GM13977 (cell line): ENCODE measurements at places on chromosomes 13 and 19.

DNA sequence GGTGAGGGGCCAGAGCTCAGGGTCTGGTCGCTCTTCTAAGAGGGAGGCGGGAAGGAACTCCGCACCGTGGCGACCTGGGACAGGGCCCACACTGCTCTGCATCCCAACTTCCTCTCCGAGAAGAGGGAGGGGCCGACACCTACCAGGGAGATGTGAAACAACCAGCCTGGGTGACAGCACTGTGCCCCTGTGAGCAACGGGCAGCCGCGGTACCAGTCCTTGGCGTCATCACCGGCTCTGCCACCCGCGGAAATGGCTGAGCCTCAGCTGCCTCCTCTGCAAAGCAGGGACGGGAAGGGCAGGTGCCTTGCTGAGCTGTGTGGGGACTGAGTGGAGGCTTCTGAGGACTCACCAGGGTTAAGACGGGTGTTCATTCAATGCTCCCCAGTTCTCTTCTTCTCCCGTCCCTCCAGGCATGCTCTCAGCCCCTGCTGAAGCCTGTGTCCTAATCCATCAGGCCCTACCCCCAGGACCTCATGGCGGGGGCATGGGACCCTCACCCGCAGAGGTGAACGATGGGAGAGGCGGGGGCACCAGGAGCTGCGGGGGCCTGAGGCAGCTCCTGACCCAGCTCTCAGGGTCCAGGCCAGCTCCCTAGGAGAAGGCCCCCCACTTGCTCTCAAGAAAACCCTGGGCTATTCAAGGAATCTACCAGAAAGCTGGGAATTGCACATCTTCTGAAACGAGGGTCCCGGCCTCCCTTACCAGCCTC is 9.3 kb downstream of the ZNF787 start:
- DNase-seq = peak; percentile 64

GRCh38 chr19:34482380-34483250 is 1.1 kb downstream of the WTIP start:
- DNase-seq = peak; percentile 43

- DNase-seq = no peak
Observed at GRCh38 chr19:3328743-3329142, 37.6 kb upstream of the NFIC start.

- peak; percentile 29 for DNase-seq
Observed at GRCh38 chr19:53158119-53158656, 665 bp downstream of the ZNF347 start.

- no peak for DNase-seq
Observed at GRCh38 chr13:113845723-113846635, 17.9 kb downstream of the GAS6 start.

DNA sequence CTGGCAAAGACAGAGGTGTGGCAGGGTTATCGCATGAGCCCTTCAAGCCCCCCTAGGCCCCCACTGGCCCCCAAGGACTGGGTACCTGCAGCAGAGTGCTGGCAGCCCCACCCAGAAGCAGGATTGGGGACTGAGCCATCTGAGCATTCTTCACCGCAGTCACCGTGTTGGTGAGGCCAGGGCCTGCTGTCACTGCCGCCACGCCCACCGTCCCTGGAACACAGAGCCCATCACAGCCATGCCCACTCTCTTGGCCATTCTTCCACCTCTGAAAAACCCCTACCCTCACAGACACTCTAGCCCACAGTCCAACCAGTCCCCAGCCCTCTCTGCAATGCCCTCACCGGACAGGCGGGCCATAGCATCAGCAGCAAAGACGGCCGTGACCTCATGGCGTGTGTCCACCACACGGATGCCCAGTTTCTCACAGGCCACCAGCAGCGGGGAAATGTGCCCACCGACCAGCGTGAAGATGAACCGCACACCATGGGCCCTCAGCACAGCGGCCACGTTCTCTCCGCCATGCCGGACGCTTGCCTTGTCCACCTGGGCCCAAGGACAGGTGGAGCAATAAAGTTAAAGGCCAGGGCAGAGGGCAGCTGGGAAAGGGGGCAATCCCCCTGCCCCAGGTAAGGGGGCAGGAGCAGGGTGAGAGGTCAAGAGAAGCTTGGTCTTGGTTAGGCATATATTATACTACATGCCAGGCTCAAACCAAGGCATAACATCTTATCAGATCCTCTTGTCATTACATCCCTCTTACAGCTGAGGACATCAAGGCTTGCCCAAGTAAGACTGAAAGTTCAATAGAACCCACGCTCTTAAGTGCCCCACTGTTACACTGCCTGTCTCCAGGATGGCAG is 16.1 kb downstream of the SYDE1 start:
- DNase-seq = no peak

DNA sequence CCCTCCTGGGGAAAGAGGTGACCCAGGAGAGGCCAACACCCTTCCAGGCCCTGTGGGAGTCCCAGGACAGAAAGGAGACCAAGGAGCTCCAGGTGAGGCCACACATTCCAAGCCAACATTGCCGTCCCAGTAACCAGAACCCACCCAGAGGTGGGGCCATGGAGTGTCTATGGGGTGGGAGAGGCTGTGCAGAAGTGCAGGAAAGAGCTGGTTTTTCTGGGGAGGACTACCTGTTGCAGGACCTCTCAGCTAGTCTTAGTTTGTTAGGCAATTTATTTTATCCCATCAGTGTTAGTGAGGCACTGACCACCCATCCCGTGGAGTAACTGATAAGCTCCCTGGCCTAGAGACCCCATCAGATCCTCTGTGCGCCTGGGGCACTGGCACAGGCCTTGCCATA is 66.1 kb downstream of the RAB20 start:
- DNase-seq = no peak

DNA sequence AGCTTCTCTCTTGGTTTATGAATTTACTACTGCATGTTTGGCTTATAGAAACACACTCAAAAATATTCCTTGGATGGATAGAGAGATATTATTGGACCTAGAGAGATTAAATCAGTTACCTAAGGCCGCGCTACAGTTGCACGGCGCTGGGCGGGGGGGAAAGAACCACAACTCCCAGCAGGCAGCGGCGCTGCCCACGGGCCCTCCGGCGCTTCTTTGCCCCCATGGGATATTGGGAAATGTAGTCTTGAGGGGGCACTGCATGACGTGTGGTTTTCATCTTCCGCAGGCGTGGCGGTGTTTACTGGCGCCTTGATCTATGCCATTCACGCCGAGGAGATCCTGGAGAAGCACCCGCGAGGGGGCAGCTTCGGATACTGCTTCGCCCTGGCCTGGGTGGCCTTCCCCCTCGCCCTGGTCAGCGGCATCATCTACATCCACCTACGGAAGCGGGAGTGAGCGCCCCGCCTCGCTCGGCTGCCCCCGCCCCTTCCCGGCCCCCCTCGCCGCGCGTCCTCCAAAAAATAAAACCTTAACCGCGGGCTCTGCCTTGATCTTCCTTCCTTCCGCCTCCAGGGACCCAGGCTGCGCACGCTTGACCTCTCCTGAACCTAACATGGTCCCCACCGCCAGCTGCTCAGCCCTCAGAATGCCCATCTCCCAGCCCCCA is 4.8 kb downstream of the EMP3 start:
- peak; percentile 75 for DNase-seq

DNA sequence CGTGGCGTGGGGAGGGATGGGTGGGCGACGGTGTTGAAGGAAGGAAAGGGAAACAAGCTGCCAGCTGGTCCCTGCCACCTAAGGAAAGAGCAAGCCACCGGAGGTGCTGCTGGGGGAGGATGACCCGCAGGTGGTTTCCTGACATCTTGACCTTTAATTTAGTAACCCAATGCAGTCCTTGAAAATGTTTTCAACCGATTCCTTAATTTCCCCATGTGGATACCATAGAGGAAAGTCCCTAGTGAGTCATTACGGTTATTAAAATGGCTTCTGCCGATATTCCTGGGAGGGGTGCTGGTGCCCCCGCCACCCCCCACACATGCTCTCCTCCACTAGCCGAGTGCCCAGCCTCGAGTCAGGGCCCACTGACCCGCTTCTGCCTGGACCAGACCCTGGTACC is 6.3 kb upstream of the ANKRD10 start:
- no peak for DNase-seq

DNA sequence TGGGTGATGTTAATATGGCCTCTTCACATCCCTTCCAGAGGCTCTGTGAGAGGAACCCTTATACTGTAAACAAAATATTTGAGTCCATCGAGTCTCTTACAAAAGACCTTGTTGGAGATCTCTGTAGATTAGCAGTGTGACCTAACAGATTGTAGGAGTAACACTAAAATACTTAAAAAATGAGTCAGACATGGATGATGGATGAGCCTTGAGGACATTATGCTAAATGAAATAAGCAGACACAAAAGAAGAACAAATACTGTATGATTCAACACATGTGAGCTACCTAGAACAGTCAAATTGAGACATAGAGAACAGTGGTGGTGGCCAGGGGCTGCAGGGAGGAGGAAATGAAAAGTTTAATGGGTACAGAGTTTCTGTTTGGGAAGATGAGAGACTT is 152.2 kb upstream of the UBL3 start:
- no peak for DNase-seq

DNA sequence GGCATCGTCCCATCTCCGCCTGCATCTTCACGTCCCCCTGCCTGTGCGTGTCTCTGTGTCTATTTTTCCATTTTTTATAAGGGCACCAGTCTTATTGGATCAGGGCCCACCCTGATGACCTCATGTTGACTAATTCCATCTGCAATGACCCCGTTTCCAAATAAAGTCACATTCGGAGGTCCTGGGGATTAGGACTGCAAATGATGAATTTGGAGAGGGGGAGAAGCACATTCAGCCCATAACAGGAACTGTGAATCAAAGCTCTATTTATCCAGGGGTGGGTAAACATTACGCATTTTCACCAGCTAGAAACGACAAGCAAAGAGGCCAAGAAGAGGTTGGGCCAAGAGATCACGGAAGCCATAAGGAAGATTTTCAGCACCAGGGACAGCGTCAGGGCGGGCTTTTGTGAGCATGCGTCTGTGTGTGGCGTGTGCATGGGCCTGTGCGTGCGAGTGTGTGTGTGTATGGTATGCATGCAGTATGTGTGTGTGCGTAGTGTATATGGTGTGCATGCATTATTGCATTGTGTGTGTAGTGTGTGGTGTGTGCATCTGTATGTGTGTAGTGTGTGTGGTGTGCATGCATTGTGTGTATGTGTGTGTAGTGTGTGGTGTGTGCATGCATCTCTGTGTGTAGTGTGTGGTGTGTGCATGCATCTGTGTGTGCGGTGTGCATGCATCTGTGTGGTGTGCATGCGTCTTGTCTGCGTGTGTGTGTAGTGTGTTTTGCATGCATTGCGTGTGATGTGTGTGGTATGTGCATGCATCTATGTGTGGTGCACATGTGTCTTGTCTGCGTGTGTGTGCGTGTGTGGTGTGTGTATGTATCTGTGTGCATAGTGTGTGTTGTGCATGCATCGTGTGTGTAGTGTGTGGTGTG is 19.6 kb downstream of the CELF5 start:
- DNase-seq = peak; percentile 50

- no peak for DNase-seq
Observed at GRCh38 chr19:47433121-47433520, 13.8 kb upstream of the MEIS3 start.

- DNase-seq = no peak
Observed at GRCh38 chr19:38122402-38123093, 101.5 kb downstream of the DPF1 start.

DNA sequence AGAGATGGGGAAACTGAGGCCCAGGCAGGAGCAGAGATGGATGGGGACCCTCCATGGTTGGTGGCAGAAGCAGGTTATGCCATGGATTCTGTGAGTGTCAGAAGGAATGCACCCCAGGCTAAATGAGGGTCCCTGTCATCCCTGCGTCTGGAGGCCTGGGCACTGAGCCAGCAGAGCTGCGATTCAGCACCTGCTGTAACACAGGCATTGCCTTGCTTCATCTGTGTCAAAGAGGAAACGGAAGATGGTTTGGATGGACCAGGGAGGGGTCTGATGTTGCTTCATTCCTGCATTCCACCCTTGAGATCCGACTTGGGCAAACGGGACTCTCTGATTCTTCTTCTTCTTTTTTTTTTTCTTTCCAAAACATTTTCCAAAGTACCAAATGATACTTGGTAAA is 1.2 kb downstream of the C5AR1 start:
- DNase-seq = no peak

DNA sequence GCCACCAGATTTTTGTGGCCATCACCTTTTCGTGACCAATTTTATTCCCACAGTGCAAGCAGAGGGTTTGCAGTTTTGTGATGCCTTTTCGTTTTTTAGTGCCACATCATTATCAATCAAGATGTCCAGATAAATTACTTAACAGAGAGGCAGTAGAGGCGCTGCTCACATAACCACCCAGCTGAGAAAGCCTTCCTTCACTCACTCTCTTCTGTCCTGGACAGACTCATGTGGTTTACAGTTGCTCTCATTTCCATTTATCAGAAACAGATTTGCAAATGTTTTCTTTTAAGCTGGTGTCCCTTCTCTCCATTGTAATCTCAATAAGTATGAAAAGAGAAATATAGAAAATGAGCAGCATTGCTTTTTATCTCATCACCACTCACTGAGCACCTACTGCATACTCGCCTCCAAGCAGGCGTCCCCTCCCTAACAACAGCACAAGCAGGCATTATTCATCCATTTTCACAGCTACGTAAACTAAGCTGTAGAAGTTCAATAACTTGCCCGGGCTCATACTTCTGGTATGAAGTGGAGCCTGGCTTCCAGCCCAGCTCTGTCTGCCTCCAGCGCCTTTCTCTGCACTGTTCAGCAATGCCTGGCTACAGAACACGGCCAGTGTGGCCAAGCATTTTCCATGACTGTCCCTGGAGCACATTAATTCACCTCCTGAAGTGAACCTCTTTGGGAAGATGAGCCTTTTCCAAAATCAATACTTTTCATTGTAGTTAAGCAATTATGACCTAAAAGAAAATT is 34.6 kb upstream of the KATNAL1 start:
- DNase-seq = no peak

- DNase-seq = no peak
Observed at GRCh38 chr13:111281751-111282311, 38.6 kb upstream of the TEX29 start.

GRCh38 chr19:17423429-17424208 is 3.8 kb downstream of the MVB12A start:
- no peak for DNase-seq

- DNase-seq = no peak
Observed at GRCh38 chr13:106513025-106513983, 22.2 kb downstream of the EFNB2 start.

DNA sequence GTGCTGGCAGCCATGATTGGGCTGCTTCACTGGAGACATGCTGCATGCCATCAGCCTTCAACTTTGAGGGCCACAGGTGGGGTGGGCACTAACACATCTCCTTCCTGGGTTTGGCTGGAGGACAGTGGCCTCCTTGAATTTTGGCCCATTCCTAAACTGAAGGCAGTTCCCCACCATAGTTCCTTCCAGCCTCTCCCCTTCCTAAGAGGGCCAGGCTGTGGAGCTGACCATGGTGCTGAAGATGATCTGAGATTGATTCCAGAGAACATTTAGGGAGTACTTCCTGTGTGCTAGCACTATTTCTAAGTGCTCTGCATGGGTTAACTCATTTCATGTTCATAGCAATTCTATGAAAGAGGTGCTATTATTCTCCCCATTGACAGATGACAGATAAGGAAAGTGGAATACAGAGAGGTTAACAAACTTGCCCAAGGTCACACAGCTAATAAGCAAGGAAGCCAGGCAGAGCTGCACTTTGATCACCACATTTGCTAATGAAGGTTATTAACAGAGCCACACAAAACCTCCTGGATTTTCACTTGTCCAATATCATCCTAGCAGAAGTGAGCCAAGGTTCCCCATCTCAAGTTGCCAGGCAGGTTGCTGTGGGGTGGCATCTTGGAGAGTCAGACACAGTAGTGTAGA is 175.3 kb downstream of the ZIC5 start:
- DNase-seq = no peak
